ENCODE measurements at places on chromosomes 7 and 10.

DNA sequence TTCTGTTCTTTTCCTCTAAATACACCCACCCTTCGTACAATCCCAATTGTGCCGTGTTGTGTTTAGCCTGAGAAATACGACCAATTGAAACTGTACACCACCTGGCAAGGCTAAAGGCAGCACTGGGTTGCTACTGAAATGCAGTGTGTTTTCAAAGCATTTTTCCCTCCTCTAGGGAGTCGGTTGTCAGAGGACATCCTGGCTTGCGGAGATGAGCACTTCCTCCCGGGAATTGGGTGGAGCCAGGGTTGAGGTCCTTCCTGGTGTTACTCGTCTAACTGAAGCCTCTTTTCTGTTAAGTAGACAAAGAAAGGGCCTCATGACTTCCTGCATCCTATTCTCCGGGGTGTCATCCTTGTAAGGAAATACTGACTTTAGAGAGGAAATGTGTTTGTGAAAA lies 133.5 kb downstream of the MTPAP start:
- DNase-seq: no peak

DNA sequence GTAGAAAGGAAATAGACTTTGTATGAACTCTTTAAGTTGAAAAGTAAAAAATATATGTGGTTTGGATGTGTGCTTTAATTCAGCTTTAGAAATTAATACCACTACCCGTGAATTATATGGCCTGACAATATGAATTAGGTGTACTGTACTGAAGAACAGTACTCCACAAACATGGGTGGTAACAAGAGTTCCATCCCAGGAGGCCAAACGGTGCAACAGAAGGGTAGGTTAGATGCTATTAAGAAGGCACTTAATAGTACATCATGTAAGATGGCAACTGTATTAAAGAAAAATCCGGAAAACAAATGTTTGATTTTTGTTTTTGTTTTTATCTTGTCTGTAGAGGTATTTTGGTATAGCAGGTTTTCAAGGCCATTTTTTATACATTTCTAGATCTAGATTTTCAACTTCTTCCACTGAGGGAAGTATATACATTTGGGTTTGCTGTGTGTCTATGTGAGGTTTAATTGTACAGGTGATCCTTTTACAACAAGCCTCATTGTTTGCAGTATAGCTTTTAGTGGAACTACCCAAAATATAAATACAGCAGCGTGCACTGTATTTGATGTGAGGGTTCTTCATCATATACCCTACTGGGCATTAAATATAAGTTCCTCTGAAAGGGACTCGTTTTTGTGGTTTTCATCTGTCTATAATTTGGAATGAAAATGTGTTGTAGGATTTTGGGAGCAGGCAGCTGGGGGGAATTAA lies 115.7 kb downstream of the SVOPL start:
- DNase-seq: no peak

DNA sequence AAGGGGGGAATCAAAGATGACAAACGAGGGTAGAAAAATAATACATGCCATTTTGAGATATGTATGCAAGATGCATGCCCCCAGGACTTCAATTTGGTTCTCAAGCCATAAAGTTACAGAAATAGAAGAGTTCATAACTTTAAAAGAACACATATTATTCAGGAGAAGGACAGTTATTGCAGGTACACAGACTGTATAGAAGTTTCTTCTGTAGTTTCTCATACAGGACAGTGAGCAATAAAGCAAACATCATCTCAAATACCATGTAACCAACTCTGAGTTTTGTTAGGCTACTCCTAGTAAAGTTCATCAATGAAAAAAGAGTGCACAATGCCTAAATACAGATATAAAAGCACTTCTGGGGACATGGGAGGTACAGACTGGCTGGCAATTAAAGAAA lies 226.6 kb downstream of the RELN start:
- DNase-seq: no peak

- DNase-seq: no peak
These were observed 121.2 kb downstream of the EMX2 start for GRCh38 chr10:117663750-117664149.

GRCh38 chr7:92988941-92989545 lies 128.7 kb downstream of the SAMD9 start:
- DNase-seq: no peak

DNA sequence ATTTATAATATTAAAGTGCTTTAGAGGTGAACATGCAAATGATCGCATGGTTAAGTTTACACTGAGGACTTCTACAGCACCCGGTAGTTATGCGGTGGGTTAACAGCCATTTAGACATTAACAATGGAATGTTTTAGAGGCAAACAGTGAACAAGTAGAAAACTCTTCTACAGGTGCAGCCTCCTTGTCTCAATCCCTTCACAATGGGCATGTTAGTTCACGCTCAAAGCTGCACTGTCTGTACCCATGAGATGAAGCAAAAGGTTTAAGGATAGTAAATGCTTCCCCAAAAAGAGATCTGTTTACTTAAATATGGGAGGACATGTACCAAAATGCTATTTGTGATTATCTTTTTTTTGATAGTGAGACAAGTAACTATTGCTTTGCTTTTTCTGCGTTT lies 25.1 kb downstream of the PUS7 start:
- DNase-seq: no peak

DNA sequence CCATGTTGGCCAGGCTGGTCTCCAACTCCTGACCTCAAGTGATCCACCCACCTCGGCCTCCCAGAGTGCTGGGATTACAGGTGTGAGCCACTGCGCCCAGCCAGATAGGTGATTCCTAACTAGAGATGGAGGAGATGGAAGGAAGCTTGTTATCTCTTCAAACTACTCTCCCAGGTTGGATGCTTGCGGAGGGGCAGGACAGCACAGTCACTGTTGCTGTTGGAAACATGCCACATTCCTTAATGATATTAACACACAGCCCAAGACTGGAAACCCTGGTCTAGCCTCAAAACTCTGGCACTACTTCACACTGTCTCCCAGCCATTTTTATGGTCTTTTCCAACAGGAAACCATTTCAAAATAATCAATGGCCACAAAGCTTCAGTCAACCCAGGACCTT lies 468.8 kb upstream of the NRP1 start:
- no peak for DNase-seq

DNA sequence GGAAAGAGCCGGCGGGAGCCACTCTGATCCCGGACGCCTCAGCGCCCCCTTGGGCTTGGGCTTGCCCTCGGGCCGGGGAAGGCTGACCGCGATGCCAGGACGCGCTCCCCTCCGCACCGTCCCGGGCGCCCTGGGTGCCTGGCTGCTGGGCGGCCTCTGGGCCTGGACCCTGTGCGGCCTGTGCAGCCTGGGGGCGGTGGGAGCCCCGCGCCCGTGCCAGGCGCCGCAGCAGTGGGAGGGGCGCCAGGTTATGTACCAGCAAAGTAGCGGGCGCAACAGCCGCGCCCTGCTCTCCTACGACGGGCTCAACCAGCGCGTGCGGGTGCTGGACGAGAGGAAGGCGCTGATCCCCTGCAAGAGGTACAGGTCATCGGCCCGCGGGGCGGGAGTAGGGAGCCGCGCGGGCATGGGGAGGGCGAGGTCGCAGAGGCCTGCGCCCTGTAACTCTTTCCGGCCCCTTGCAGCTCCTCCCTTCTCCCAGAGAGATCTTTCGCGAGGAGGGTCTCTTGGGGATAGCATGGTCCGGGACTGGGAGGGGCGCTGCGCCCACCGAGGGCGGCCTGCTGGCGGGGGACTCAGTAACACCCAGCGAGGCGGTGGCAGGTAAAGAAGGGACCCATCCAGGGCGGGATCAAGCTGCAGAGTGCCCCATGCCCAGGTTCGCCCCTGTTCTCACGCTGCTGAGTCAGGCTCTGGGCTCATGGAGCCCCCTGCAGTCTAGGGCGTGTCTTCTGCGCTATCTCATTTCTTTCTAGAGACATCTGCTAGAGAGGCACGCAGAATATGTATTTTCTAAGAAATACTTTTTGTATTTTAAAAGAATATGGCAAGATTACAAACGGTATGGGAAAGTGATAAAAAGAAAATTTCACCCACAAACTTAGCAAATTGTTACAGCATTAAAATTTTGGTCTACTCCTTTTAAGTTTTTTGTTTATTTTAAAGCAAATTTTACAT lies 687 bp downstream of the EPDR1 start:
- peak; percentile 20 for DNase-seq

GRCh38 chr7:78514634-78515033 lies 716.1 kb downstream of the PHTF2 start:
- no peak for DNase-seq

DNA sequence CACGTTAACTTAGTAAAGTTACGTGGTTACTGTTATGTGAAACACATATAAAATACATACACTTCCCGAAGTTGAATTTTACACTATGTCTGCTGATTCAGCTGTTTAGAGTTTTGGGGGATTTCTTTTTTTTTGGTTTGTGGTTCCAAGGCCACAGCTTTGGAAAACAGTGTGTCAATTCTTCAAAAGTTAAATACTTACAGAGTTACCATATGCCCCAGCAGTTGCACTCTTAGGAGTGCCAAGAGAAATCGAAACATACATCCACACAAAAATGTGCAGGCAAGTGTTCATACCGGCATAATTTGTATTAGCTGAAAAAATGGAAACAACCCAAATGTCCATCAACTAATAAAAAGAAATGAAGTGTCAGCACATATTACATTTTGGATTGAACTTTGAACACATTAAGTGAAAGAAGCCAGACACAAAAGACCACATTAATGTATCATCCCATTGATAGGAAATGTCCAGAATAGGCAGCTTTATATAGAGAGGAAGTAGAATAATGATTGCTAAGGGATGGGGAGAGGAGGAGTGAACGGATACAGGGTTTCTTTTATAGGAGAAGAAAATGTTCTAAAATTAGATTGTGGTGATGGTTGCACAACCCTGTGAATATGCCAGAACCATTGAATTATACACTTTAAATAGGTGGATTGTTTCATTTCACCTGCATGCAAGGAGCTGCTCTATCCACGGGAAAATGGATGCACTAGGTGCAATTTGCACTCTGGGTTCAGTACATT lies 17.6 kb downstream of the APBB1IP start:
- no peak for DNase-seq

DNA sequence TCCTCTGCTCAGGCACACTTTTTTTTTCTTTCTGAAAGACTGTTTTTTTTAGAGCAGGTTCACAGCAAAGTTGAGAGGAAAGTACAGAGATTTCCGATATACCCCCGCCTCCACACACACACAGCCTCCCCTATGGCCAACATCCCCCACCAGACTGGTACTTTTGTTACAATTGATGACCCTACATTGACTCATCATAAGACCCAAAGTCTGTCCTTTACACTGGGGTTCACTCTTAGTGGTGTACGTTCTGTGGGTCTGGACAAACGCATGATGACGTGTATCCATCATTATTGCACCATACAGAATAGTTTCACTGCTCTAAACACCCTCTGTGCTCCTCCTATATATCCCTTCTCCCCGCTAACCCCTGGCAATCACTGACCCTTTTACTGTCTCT lies 107.7 kb downstream of the RBM20 start:
- DNase-seq: peak; percentile 44

DNA sequence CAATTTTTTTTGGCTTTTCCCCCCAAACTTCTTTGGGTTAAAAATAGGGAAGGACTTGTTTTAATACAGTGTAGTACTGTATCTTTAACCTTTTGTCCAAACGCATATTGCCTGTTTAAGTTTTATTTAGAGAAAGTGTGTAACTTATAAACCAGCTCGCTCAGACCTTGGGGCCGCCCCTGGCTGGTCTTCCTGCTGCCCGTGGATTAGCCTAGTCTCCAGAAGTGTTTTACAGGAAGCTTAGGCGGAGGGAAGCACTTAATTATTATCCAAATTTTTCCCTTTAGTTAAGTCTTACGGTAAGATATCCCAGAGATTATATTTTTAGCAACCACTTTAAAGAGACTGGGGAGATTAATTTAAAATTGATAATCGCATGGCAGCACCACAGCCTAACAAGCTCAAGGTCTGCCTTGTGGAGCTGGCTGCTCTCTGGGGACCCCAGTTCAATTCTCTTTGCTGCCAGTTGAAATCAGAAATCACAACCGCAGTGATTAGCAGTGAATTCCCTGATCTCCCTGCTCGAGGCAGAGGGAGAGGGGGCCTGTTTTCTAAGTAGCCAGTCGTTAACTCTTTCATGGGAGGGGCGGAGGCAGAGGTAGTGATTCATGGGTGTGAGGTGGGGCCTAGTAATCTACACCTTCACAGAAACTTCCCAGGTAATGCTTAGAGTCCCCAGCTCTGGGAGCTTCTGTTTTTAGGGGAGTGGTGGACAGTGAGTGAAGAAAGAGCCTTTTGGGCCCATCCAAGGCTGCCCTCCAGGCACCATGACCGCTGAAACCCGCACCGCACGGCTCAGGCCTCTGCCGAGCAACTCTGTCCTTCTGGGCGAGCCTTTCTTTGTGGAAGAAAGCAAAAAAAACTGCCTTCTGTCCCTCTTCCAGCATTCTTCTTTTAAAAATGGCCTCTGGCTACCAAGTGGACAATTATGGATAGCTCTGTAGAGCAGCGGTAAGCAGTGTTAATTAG lies 548.7 kb upstream of the GALNT17 start:
- DNase-seq: no peak

DNA sequence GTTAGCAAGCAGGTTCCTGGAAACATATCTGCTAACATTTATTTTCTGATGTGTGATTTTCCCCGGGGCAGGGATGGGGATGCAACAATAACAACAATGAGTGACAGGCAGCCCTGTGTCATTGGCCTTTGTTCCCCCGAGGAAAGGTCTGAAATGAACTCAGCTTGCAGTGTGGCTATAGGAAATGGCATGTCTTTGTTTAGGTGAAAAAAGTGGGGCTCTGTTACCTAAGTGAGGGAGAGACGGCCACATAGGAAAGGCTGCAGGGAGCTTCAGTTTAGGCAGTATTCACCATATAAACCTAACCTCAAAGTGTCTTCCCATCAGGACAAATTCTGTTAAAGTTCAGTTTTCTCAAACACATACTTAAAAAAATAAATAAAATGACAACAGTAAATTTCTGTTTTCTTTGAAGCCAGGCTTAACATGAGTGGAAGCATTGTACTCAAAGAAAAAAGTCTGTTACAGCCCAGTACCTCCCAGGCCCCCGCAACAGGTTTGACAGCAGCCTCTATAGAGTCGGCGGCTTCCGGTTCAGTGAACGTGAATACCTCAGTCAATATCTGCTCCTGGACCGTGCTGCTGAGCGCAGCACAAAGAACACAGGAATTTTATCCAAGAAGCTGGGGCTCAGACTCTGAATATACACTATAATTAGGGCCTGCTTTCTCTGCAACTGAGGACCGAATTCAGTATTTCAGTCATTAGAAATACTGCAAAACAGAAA lies 168.3 kb downstream of the GLI3 start:
- DNase-seq: no peak

DNA sequence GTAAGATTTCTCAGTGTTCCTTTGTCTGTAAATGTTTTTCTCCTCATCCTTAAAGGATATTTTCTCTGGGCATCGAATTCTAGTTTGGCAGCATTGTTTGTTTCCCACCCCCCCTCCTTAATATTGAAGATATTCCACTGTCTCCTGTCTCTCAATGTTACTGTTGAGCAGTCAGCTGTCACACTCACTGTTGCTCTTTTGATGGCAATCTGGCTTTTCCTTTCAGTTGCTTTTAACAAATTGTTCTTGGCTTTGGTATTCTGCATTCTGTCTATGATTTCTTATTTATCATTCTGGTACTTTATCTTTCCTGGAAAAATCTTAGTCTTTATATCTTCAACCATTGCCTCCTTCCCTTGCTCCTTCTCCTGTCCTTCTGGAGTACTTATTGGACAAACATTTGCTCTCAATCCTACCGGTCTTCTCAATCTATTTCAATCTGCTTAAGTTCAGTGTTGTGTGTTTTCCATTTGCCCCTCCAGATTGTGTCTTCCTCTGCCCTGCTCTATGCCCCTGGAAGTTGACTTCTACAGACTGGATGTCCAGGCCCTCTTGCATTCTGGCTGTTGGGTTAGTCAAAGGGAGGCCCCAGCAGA lies 9.3 kb upstream of the GTPBP4 start:
- no peak for DNase-seq

Measured in activated naive CD8-positive, alpha-beta T cell treated with anti-CD3 and anti-CD28 coated beads, Interleukin-2, amount 50 U/mL, for 24 hours (primary cell).